NCI-H510A (cell line): ENCODE measurements at places on chromosomes 13 and 19.

GRCh38 chr13:28297341-28297740, 159.0 kb downstream of the PAN3 start:
- DNase-seq: no peak

GRCh38 chr13:38395497-38395788, 45.8 kb downstream of the UFM1 start:
- no peak for DNase-seq

DNA sequence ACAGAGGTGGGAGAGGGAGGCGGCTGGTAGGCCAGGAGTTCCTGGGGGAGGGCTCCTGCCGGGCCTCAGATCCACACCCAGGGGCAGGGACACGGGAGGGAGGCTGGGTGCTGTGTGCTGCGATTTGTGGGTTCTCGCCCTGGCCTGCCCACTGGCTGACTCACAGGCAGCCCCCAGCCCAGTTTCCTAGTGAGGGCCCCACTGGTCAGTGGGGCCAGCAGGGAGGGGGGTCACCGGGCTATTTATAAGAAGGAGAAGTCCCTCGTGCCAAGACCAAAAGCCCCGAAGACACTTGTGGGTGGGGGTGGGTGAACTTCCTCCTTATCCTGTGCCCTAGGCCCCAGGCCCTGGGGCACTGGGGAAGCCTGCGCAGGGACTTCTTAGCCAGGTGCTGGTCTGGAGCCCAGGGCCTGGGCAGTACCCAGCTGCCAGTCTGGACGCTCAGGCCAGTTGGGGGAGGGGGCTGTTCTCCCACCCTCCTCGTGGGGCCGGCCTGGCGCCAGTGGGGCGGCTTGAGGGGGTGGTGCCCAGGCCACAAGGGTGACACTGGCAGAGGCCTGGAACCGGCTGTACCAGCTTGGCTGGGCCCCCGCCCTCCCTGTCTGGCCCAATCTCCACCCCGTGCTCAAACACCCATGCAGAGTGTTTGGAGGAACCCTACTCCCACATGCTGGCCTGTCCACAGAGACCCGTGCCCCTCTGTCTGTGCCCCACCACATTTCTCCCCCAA, 5.0 kb upstream of the JUNB start:
- no peak for DNase-seq

GRCh38 chr13:77767413-77767812, 69.9 kb downstream of the SLAIN1 start:
- no peak for DNase-seq

DNA sequence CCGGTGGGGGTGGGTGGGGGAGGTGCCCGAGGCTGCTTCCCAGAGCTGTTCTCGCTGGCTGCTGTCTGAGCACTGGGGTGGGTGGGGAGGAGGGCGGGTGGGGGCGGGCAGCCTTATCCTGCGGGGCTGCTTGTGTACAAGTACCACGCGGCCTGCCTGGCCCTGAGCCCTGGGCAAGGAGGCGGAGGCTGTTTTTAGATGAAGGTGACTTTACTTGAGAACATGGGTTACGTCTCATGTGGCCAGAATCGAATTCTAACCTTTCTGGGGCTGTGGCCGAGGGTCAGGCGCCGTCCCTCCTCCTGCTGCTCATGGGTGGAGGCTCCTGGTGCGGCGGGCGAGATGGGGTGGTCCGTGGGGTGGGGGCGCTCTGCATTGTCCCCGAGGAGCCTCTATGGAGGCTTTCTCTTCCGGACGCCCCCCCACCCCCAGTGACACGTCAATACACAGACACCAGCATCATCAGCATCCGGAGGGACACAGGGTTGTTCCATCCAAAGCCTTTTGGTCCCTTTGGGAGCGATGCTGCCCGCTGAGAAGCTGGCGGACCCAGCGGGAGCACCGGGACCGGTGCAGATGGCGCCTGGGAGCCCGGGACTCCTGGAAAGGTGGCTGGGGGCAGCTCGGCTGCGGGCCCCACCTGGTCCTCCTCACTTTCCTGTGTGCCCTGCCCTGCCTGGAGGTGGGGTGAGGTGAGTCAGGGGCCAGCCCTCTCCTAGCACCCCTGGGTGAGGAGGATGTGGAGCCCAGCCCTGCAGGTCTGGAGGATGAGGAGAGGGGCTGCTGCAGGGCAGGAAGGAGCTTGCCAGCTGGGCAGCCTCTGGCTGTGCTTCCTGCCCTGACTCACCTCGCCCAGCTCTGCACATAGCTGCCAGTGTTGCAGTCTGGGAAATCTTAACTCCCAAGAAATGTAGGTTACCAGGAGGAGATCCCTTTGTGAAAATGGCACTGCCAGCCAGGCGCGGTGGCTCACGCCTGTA, 3.4 kb downstream of the BSG start:
- no peak for DNase-seq

GRCh38 chr13:95382411-95382810, 81.2 kb upstream of the ABCC4 start:
- DNase-seq: no peak

DNA sequence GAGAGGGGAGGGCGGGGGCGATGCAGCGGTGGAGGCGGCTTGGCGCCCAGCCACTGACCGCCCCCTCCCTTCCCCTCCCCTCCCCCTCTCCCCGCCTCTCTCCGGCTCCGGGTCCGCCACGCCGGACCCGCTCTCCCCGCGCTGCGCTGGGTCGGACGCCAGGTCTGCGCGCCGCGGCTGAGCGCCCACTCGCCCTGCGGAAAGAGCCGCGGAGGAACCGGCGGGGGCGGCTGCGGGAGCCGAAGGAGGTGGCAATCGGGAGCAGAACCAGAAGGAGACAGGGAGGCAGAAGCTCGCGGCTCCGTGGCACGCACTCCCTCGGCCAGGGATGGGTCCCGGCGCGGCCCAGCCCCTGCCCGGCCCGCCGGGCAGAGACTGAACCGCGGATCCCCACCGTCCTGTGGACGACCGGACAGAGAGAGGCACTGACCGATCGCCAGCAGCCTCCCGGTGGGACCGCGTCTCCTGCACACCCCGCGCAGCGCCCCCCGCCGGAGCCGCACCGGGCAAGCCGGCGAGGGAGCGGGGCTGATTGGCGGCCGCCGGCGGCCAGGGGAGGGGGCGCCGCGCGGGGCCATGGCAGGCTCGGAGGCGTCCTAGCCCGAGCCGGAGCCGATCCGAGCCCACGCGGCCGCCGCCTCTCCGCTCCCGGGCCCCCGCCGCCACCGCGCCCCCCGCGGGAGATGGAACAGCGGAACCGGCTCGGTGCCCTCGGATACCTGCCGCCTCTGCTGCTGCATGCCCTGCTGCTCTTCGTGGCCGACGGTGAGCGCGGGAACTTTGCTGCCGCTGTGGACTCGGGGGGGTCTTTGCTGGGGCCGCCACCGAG, at the start of gene VSTM2B:
TSS of gene VSTM2B (plus strand) at position 94 of the 829 bp plus-strand sequence. CDS start at position 684, 590 bp downstream.
- DNase-seq: no peak

GRCh38 chr13:44340508-44340907, 33.1 kb upstream of the SERP2 start:
- DNase-seq: no peak

- DNase-seq: no peak
These were observed 319.5 kb downstream of the SHISA2 start for GRCh38 chr13:25732111-25732865.

GRCh38 chr13:100381595-100382224, 206.9 kb downstream of the GGACT start:
- DNase-seq: no peak

DNA sequence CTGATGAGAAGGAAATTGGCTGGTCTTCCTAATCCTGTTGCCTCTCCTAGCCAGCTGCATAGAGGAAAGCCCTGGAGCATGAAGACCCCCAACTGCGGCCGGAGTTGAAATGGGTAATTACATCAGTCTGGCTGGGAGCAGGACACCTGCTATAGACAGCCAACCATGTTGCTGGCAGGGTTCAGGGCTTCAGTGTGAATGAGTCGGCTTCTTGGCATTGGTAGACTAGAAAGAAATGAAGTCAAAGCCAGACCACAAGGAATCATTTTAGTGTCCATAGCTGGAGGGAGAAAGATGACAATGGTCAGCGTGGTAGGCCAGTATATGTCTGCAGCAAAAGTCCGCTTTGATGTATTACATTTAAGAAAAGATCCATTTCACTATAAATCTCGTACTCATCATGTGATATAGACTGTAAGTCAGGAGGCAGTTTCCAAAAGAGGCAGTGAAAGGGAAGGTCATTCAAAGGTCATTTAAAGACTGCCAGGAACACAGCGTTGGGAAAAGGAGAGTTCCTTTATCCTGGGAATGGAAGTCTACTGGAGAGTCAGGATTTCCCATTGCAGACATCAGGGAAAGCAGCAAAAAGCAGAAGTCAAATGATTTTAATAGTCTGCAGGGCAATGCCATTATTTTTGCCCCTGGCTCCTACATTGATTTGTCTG, 262.7 kb downstream of the DNAJC15 start:
- DNase-seq: no peak

DNA sequence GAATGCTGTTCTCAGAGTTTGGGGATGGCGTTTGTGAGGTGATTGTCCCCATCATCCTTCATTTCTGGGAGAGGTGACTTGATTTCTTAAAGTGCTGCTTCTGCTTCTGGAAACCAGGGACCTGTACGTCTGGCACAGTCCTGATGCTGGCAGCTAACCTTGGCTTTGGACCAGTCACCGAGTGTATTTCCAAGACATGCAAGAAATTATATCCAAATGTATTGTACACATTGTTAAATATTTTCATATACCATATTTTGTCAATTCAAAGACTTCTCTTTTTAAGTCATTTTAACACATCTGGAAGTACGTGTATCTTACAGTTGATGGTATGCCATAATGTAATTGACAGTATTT, 97.4 kb downstream of the ARHGEF7 start:
- DNase-seq: no peak

- DNase-seq: no peak
These were observed 333.5 kb downstream of the TSHZ3 start for GRCh38 chr19:31015778-31016177.

- no peak for DNase-seq
These were observed 91.3 kb downstream of the ZMYM2 start for GRCh38 chr13:20049558-20050473.

DNA sequence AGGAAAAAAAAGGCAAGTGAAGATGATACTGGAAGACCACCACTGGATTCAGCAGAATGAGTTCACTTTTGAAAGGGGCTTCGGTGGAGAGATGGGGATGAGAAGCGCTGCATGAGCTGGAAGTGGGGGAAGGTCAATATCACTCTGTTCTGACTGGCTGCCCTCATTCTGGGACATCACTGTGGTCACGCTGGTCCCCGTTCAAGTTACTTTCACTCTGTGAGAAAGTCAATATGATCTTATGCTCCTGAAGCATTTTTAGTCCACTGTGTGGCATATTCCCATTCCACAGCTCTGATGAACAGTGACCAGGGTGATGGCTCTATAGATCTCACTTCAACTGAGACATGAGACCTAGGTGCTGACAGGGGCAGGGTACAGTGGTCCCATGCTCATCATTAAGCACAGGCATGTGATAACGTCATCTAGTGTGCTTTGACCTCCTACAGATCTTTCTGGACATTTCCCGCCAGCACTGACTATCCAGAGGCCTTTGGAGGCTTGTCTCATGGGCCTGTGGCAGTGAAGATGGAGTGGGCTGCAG, 40.2 kb upstream of the GPR183 start:
- no peak for DNase-seq

- no peak for DNase-seq
These were observed 105.3 kb downstream of the MYO16 start for GRCh38 chr13:108734676-108735075.

DNA sequence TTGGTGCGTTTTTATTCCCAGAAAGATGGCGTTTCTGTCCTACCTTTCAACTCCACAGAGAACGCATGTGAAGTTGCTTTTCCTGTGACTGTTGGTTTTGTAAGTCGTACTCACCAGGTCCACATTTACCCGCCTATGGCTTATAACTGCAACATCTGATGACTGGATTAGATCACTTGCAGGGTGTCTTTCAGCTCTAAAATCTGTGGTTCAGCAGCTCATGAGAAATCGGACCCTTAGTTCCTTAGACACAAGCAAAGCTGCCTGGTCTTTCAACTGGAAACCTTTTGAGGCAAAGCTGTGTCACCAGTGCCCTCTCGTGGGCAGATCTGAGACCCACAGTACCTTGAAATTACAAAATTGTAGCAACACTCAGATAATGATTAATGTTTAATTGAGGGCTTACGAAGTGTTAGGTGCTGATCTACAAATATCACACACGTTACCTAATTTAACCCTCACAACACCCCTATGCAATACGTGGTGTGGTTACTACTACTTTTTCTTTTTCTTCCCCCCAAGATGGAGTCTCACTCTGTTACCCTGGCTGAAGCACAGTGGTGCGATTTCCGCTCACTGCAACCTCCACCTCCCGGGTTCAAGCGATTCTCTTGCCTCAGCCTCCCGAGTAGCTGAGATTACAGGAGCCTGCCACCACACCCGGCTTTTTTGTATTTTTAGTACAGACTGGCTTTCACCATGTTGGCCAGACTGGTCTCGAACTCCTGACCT, 65.4 kb downstream of the RUBCNL start:
- DNase-seq: no peak

GRCh38 chr13:110581506-110582185, 20.1 kb upstream of the RAB20 start:
- DNase-seq: no peak

DNA sequence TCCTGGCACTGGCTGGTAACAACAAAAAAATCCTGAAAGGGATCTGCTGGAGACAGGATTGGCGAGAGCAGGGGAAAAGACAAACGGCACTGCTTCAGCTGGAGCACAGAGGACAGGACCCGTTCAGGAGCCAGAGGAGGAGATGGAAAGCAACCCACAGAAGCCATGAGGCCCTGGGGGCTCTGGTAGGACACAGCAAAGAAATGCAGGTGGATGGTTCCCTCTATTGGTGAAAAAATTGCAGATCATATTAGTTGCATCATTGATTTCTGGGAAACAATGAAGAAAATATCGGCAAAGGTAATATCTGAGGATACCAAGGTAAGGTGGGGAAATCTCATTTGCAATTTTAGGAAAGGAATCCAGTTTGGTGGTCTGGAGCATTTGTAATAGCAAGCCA, 25.7 kb upstream of the TPP2 start:
- no peak for DNase-seq

GRCh38 chr19:15340086-15340485, 7.7 kb upstream of the BRD4 start:
- DNase-seq: no peak

DNA sequence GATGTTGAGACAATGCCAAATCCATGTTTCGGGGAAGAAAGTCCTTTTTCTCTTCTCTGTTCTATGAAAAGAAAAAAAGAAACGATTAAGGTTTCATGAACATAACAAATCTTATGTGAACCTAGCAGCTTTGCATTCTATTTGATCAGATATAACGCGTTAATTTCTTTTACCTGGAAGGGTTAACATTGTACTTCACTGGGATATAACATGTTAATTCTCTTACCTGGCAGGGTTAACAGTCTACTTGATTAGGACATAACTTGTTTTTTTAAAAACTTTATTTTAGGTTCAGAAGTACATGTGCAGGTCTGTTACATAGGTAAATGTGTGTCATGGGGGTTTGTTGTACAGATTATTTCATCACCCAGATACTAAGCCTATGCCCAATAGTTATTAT, 68.8 kb downstream of the CPAMD8 start:
- DNase-seq: no peak

GRCh38 chr13:51765142-51765515, 38.8 kb downstream of the DHRS12 start:
- DNase-seq: no peak

GRCh38 chr19:23792784-23793183, 34.1 kb upstream of the ZNF681 start:
- no peak for DNase-seq
